ENCODE measurements at places on chromosomes 7 and 10.
A peak's percentile ranks its signal among the peaks of the same experiment; 100 is the strongest.

DNA sequence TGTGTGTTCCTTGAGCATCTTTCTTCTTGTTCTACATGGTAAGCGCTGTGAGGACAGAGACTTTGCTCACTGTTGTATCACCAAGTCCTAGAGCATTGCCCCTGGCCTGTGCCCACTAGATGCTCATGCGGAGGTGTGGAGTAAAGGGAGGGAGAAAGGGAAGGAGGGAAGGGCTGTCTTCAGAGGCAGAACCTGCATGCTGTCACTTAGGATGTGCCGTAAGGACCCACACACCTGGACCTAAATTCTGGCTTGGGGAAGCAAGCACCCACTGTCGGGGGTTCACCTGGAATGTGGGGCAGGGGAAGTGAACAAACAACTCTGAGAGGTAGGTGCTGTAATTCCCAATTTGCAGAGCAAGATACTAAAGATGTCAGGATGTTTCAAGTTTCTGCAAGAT lies 129.5 kb downstream of the PTPN20 start:
- DNase-seq = no peak

GRCh38 chr7:149289856-149290255 lies 27.9 kb downstream of the ZNF783 start:
- DNase-seq = no peak

GRCh38 chr7:91420606-91421005 lies 156.4 kb downstream of the FZD1 start:
- no peak for DNase-seq

GRCh38 chr10:34097682-34098081 lies 717.4 kb downstream of the PARD3 start:
- no peak for DNase-seq

GRCh38 chr7:134513169-134513752 lies 14.1 kb upstream of the AKR1B10 start:
- DNase-seq = peak; percentile 7

- no peak for DNase-seq
These were observed 33.1 kb downstream of the MALSU1 start for GRCh38 chr7:23332193-23332592.

DNA sequence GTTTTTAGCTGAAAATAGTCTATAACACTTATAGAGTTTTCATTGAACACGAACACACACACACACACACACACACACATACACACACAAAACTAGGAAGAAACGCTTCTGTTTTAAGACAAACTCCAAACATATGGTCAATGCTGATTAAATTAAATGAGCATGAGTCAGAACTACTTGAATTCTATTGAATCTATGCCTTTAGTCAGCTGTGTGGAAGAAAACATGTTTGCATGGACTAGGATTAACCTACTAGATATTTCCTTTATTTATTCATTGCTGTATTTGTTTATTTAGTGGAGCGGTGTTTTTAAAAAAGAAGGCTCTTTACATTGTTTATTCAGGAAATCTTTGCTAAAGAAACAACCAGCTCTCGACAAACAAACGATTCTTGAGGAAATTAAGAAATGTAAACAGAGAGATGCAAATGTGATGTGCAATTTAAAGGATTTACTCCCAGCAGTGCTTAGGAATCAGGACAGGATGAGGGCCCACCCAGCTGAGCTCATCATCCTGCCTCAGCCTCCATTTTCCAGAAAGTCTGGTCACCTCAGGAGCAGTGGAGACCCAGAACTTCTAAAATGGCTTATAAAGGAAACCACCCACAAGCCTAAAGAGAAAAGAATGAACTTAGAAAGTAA lies 83.2 kb downstream of the PDE1C start:
- no peak for DNase-seq

DNA sequence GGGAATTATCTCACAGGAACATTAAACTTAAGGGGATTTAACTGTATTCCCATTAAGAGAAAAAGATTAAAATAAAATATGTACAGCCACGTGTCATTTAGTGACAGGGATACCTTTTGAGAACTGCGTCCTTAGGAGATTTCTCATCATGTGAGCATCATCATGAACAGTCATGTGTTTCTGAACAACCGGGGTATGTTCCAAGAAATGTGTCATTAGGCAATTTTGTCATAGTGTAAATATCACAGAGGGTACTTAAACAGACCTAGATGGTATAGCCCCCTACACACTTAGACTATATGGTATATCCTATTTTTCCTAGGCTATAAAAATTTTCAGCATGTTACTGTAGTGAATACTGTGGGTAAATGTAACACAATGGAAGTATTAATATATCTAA lies 840.3 kb downstream of the CNTNAP2 start:
- no peak for DNase-seq

GRCh38 chr7:8973601-8974000 lies 540.2 kb downstream of the NXPH1 start:
- DNase-seq = no peak

- no peak for DNase-seq
These were observed 54.5 kb downstream of the COA1 start for GRCh38 chr7:43674559-43675436.

- no peak for DNase-seq
These were observed 925.1 kb downstream of the LRMDA start for GRCh38 chr10:76356557-76356956.

- no peak for DNase-seq
These were observed 14.2 kb upstream of the ADAM22 start for GRCh38 chr7:87919875-87920274.

GRCh38 chr7:12909483-12909882 lies 222.1 kb downstream of the ARL4A start:
- no peak for DNase-seq

- DNase-seq = no peak
These were observed 25.5 kb downstream of the FZD1 start for GRCh38 chr7:91289633-91290254.

DNA sequence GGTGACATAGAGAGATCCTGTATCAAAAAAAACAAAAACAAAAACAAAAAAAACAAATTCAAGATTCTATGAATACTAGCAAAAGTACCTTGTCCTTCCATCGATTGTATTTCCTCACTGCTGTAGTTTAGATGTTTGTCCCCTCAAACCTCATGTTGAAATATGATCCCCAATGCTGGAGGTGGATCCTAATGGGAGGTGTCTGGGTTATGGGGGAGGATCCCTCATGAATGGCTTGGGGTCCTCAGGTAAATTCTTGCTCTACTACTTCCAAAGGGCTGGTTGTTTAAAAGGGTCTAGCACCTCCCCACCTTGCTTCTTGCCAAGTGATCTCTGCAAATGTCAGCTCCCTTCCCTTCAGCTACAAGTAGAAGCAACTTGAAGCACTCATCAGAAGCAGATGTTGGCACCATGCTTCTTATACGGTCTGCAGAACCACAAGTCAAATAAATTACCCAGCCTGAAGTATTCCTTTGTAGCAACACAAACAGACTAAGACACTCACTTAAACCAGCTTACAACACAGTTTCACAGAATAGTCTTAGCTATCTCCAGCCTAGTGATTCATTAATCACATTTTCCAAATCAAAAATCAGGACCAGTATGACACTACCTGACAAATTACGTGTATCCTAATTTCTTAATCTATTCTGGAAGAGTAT lies 20.7 kb downstream of the ABI1 start:
- DNase-seq = no peak

- DNase-seq = no peak
These were observed 4.6 kb downstream of the DUSP5 start for GRCh38 chr10:110502072-110502845.
